ENCODE measurements at places on chromosomes 16 and 17.

GRCh38 chr16:1630450-1631213, 18.5 kb downstream of the CRAMP1 start:
- DNase-seq: no peak

- DNase-seq: no peak
Observed at GRCh38 chr17:31679667-31680066, 179.4 kb downstream of the COPRS start.

- DNase-seq: no peak
Observed at GRCh38 chr17:56064506-56064905, 88.8 kb upstream of the ANKFN1 start.

DNA sequence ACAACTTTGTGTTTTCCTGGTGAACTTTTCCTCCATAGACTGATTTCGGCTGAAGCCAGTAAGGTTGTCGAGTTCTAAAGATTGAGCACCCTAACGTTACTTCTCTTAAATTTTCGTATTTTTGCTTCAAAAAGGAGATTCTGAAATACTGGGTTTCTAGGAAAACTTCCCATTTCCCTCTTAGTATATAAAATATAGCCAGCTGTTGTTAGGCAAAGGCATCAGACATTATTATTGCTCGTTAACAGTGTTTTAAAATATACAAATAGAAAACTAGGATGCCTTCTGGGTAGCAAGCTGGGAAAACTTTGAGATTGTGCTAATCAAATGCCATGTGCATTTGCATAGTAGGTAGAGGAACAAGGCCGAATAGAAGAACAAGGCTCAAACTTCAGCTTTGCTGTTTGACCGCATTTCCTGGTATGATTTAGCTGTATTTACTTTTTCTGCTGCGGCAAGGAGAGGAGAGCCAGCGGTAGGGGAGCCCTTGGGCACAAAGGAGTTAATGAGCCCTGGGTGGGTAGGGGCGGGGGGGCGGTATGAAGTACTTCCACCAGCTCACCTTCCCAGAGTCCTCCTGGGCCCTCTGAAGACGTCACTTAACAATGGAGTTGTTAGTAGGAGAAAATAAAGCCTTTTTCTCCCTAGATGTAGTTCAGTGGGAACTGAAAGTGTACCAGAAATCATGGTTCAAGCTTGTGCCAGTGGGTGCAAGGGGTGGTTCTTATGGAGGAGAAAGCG, 151.9 kb downstream of the MSI2 start:
- DNase-seq: no peak

DNA sequence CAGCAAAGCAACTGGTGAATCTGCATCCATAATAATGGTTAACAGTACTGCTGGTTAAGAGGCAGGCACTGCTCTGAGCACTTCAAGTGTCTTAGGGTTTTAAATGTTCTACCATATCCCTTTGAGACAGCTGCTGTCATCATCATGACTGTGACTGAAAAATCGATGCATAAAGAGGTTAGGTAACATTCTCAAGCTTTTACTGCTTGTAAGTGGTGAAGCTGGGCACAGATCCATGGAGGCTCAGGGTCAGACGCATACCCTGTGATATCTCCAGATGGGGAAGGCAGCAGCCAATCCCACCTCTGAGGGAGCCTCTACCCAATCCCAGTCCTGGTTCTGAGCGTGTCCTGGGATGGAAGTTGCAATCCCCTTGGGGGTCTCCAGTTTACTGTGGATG, 57.6 kb upstream of the SOX9 start:
- no peak for DNase-seq

DNA sequence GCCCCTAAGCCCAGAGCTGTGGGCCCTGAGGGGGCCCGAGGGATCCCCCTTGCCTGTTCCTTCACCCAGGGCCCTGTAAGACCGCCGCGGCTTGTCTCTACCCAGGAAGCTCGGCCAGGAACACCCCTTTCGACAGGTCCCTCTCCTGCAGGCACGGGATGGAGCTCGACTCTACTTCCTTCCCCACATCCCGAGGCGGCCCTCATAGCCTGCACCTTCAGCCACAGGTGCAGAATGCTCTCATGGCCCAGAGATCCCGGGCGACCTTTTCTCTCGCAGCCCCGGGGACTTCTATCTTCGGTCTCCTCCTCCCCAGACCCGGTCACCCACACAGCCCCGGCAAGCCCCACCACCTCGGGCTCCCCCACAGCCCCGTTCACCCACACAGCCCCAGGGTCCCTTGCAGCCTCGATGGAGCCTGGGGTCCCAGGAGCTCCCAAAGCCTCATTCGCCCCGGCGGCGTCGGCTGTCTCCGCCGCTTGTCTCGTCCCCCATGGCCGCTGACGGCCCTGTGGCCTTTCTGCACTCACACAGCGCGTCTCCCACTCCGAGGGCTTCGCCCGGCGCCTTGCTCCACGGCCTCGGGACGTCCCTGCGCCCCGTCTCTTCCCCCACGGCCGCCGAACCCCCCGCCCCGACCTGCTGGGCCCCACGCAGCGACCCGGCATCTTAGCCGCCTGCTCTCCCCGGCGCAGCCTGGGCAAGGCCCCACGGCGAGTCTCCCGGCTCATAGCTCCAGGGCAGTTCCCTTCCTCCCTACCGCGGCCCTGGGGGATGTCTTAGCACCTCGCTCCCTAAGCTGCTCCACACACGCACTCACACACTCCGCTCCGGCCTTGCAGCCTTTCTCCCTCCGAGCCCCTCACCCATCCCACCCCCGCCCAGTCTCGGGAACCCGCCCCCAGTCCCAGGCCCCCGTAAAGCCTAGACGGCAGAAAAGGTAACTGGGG, 650 bp downstream of the KIAA0753 start:
- no peak for DNase-seq
